ENCODE measurements at places on chromosomes 7 and 10.

DNA sequence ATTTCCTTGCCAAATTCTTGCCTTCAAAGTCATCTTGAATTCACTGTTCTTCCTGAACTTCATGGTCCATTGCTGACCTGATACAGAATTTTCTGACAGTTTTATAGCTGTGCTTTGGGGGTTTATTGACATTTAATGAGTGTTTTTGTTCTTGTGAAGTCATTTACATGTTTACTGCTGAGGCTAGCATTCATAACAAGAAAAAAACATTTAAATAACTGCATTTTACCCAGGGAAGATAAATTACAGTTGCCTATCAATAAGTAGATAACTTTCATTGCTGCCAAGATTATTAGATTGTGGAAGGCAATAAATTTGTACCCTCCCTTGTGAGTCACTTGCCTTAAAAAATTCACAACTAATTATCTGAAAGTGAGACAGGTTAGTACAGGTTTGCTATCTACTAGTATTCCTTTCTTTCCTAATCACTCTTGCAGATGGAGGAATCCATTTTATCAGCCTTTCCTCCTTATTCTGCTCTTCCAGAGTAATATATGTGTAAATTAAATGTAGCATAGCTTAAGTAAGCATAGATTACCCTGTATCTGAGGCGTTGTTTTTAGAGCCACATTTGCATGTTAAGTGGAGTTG, 178.4 kb downstream of the EXOC4 start:
- DNase-seq = no peak

GRCh38 chr10:97371696-97372095, 29.4 kb downstream of the RRP12 start:
- no peak for DNase-seq

DNA sequence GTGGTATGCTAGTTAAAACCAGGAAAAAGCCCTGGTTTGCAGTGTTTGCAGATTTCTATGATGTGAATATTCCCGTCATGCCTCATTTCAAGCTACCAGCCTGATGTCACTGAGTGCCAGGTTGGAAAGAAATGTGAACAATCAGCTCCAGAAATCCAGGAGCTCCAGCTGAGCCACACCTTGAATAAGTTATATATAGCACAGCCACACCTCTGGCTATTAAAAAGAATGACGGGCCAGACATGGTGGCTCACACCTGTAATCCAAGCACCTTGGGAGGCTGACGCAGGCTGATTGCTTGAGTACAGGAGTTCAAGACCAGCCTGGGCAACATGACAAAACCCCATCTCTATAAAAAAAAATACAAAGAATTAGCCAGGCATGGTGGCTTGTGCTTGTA, 18.7 kb upstream of the SLF2 start:
- DNase-seq = no peak

- DNase-seq = no peak
These were observed 74.4 kb downstream of the TNS3 start for GRCh38 chr7:47507522-47507921.

GRCh38 chr7:45917064-45917463, 4.0 kb downstream of the IGFBP3 start:
- DNase-seq = no peak

- DNase-seq = no peak
These were observed 286 bp downstream of the DGKI start for GRCh38 chr7:137846549-137846826.

DNA sequence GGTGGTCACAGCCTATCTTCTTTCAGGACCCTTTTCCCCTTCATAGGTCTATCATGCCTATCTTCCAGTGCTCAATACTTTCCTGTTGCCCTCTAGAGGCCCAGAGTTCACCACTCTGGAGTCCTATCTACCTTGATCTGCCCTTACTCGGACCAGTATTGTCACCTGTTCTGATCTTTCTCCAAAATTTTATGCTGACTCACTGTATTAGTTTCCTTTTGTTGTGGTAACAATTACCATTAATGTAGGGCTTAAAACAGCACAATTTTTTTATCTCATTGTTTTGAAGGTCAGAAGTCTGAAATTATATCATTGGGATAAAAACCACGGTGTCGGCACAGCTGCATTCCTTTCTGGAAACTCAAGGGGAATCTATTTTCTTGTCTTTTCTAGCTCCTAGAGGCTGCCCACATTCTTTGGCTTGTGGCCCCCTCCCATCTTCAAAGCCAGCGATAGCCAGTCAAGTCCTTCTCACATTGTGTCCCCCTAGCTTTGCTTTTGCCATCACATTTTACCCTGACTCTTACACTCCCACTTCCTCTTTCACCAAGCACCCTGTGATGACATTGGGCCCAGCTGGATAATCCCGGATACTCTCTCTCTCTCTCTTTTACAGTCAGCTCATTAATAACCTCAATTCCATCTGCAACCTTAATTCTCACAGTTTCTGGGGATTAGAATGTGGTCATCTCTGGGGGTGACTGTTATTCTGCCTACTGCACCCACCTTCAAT, 54.6 kb downstream of the TFAM start:
- no peak for DNase-seq
